ENCODE measurements at places on chromosomes 1 and 21.

- DNase-seq = peak; percentile 20
- H3K27me3 ChIP-seq = peaks cover 41% of the 10 kb centered on the region
- no peak overlapping the region for H3K27ac ChIP-seq
- H3K4me1 ChIP-seq = peaks cover 18% of the 10 kb centered on the region
These were observed 18.3 kb upstream of the PLEKHA6 start for GRCh38 chr1:204377800-204378668.

- peak overlapping the region; percentile 28 for H3K4me3 ChIP-seq
- no peak for DNase-seq
- peaks cover 16% of the 10 kb centered on the region for H3K27me3 ChIP-seq
- peaks cover 14% of the 10 kb centered on the region for H3K4me1 ChIP-seq
- H3K36me3 ChIP-seq = no peaks in the 10 kb centered on the region
These were observed 145.2 kb upstream of the ETS2 start for GRCh38 chr21:38660333-38661196.

DNA sequence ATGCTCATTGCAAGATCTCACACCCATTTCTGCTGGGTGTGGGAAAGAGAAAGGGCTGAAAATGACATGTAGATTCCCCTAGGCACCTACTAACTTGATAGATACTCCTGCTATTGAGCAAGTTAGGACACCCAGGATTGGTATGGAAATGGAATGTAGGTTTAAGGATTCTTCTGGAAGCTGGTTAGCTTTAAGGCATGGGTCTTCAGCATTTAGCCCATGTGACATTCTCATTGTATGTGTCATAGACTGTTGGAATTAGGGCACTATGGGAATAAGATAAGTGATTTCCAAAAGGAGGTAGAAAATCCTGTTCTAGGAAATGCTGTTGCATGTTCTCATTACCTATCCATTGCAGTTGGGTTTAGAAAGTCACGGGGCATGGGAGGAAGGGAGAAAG is 76.2 kb downstream of the DISC1 start:
- no peak for DNase-seq
- no peak overlapping the region for H3K4me3 ChIP-seq
- no peak overlapping the region for H3K27ac ChIP-seq

DNA sequence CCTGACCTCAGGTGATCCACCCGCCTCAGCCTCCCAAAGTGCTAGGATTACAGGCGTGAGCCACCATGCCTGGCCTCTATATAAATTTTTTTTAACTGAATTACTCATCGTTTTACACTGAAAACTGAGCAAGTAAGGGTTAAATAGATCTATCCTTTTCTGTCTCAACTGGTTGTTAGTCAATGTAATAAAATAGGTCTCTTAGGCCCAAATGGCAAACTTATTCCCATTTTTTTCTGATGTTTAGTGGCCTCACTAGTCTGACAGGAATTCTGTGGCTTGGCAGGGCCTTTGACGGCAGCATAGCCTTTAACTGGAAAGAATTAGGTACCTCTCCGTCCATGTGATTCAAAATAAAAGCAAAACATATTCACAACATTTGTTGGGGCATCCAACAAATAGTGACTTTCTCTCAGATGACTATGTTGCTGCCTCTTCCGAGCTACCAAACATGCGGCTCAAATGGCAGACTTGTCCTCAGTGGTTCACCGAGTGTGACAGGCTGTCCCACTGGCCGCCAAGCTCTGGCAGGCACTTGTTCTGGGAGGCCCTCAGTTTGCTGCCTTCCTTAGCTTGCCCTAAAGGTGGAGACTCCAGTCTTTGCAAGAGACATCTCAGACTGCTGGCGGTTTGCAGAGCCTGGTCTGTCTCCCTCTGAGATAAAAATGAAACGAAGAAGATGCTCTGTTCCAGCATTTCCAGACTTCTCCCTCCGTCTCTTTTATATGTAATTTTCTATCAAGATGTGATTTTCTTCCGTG is 17.4 kb downstream of the ATP1A4 start:
- H3K4me3 ChIP-seq = no peak overlapping the region
- no peak for DNase-seq
- no peak overlapping the region for H3K27ac ChIP-seq
- H3K27me3 ChIP-seq = peaks cover 2% of the 10 kb centered on the region
- H3K4me1 ChIP-seq = no peaks in the 10 kb centered on the region

DNA sequence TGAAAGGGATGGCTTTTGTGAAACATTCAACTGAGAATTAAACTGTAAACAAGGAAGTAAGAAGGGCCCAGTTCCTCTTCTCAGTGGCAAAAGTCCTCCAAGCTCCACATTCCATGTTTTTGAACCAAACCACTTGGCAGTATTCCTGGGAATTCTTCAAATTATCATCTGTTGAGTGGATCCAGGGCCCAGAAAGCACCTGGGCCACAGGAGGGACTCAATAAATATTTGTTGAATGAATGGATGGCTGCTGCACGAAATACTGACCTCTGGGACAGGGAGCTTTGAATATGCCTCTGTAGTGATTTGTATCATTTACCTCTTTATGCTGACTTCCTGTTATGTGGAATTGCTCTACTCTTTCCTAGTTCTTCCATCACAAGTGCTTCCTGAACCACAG is 4.7 kb downstream of the SLC35F3 start:
- no peaks in the 10 kb centered on the region for H3K36me3 ChIP-seq
- no peaks in the 10 kb centered on the region for H3K4me1 ChIP-seq
- H3K4me3 ChIP-seq = no peak overlapping the region
- H3K27ac ChIP-seq = no peak overlapping the region
- no peak for DNase-seq

DNA sequence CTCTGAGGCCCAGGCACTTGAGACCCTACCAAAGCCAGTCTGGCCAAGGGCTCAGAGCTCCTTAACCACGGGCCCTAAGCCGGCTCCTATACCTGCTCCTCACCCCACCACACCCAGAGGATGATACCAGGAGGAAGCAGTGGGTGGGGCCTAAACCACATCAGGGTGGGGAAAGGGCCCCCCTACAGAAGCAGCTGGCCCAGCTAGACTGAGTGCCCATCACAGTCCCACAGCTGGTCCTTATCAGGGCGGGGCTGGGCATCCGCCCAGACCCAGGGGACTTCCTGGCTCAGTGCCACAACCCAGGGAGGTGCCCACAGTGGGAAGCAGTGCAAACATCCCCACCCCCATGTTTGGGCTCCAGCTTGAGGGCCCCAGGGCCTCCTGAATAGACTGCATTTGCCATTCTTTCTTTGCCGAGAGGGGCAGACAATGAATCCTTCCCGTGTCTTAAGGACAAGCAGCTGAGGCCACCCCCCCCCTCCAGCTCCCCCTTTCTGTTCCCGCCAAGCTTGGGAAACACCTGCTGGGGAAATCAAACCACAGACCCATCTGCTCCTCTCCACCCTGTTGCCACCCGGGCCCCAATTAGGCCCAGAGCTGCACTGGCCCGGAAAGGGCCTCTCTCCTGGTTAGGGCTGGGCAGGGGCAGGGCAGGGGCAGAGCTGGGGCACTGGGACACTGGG is 6.2 kb downstream of the E2F2 start:
- no peaks in the 10 kb centered on the region for H3K36me3 ChIP-seq
- no peak overlapping the region for H3K4me3 ChIP-seq
- H3K4me1 ChIP-seq = peaks cover 45% of the 10 kb centered on the region
- no peaks in the 10 kb centered on the region for H3K27me3 ChIP-seq
- peak; percentile 52 for DNase-seq
- H3K27ac ChIP-seq = peak overlapping the region; percentile 77

GRCh38 chr1:151613282-151613780 is 1.5 kb downstream of the SNX27 start:
- no peak overlapping the region for H3K27ac ChIP-seq
- H3K4me1 ChIP-seq = peaks cover 8% of the 10 kb centered on the region
- H3K27me3 ChIP-seq = no peaks in the 10 kb centered on the region
- H3K4me3 ChIP-seq = peak overlapping the region; percentile 68

GRCh38 chr1:74380252-74380651 is 132.2 kb downstream of the LRRC53 start:
- no peak for DNase-seq
- H3K27ac ChIP-seq = no peak overlapping the region
- H3K27me3 ChIP-seq = no peaks in the 10 kb centered on the region
- no peaks in the 10 kb centered on the region for H3K36me3 ChIP-seq

DNA sequence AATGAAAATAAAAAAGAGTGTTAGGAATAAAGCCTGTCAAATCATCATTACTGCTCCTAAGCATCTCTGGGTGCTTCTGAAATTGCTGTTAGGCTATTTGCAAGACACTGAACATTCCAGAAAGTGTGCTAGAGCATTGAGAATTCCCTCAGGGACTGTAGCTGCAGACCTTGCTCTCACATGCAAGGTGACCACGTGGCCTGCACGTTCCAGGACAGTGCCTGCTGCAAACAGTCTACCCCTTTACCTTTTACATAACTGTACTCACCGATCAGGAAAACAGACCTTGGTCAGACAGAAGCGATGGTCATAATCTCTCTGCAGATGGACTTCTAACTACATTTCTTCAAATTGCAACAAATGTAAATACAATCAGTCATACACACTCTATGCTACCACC is 164.5 kb downstream of the PSMG1 start:
- no peaks in the 10 kb centered on the region for H3K4me1 ChIP-seq
- no peak overlapping the region for H3K4me3 ChIP-seq
- no peak overlapping the region for H3K27ac ChIP-seq
- H3K27me3 ChIP-seq = peaks cover 21% of the 10 kb centered on the region

DNA sequence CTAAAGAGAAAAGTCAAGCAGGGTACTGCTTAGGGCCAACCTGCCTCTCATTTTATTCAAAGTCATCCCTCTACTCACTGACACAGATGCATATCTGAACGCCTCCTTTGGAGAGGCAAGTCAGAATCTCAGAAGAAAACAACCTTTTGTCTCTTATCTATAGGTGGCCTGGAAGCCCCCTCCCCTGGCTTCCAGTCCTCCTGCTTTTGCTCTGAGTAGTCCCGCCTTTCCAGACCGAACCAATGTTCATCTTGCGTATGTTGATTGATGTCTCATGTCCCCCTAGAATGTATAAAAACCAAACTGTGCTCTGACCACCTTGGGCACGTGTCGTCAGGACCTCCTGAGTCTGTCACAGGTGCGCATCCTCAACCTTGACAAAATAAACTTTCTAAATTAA is 81.8 kb downstream of the WDR4 start:
- no peak for DNase-seq
- H3K4me3 ChIP-seq = no peak overlapping the region
- peaks cover 8% of the 10 kb centered on the region for H3K27me3 ChIP-seq
- H3K36me3 ChIP-seq = no peaks in the 10 kb centered on the region
- H3K4me1 ChIP-seq = no peaks in the 10 kb centered on the region

GRCh38 chr1:91308544-91308943 is 96.1 kb downstream of the HFM1 start:
- no peaks in the 10 kb centered on the region for H3K27me3 ChIP-seq
- DNase-seq = no peak
- H3K4me1 ChIP-seq = no peaks in the 10 kb centered on the region
- no peak overlapping the region for H3K4me3 ChIP-seq

DNA sequence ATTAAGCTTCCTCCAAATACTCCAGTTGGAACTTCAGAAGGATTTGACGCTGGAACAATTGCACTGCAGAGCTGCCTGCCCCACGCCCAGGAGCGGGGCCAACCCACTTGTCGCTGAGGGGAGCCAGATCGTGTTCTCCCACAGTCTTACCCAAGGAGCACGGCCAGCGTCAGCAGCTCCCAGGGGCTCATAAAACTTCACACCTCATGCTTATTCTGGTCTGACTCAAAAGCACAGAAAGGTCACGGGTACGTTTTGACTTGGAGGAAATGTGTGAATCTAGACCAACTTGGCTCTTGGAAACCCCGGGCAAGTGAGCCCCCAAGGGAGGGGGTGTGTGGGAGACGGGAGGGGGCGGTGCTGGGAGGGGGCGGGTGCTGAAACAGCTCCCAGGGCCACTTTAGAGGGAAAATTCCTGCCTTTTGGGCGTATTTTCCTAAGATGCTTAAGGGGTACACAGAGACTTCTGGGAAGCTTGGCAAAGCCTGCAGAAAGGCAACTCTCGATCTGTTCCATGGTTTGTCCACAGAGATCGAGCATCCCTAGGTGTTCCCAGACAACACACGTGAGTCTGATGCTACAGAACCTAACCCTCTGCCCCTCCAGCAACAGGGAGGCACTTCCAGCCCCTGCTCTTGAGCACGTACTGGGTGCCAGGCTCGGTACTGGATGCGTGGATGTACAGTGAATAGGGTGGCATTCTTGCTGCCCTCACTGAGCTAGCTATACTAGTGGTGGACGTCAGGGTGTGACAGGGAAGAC is 98.9 kb downstream of the DHRS3 start:
- no peaks in the 10 kb centered on the region for H3K36me3 ChIP-seq
- no peak overlapping the region for H3K27ac ChIP-seq
- peaks cover 2% of the 10 kb centered on the region for H3K4me1 ChIP-seq
- no peak for DNase-seq

GRCh38 chr1:86778569-86779239 is 74.3 kb downstream of the SH3GLB1 start:
- H3K36me3 ChIP-seq = no peaks in the 10 kb centered on the region
- peaks cover 4% of the 10 kb centered on the region for H3K4me1 ChIP-seq
- no peaks in the 10 kb centered on the region for H3K27me3 ChIP-seq
- DNase-seq = no peak
- H3K4me3 ChIP-seq = no peak overlapping the region

DNA sequence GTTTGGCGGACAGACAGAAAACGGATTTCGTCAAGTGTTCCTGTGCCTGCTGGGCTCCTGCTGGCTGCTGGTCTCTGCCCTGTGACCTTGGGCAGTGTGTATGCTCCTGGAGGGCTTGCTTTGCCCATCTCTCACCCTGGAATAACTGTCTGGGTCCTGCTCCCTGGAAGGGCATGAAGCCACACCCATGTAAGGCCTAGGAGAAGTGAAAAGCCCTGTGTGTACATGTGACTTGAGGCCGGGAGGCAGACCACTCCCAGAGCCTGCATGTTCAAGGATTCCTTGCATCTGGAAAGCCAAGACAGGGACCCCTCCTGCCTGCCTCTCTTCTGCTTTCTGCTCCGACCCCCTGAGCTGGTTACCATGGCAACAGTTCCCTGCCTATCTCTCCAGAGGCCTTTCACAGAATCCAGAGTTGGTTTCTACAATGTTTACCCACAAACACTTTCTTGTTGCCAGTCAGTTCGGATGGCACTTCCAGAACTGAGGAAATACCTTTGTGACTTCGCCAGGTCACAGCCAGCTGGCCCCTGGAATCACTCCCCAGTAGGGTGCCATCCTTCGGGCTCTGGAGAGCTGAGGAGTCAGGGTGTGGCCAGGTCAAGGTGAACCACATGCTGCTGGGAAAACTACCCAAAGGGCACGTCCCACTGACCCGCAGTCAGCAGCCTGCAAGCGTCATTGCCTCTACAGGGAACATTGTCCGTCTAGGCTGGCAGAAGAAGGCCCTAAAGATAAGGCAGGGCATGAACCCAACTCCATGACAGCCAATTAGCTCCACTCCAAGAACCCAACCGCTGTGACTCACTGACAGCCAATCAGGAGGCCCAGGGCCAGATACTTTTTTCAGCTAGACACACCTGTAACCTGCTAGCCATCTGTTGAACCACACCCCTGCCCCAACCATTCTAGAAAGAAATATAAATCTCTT is 14.7 kb upstream of the GPR37L1 start:
- no peaks in the 10 kb centered on the region for H3K4me1 ChIP-seq
- no peaks in the 10 kb centered on the region for H3K27me3 ChIP-seq
- no peaks in the 10 kb centered on the region for H3K36me3 ChIP-seq
- H3K4me3 ChIP-seq = no peak overlapping the region

Data from T-cell (primary cell).